ENCODE measurements at places on chromosomes 1 and 21.

GRCh38 chr21:15421947-15422346 is 307.8 kb upstream of the USP25 start:
- DNase-seq, result no peak

- DNase-seq, result no peak
Observed at GRCh38 chr1:248890549-248891498, 15.2 kb upstream of the PGBD2 start.

DNA sequence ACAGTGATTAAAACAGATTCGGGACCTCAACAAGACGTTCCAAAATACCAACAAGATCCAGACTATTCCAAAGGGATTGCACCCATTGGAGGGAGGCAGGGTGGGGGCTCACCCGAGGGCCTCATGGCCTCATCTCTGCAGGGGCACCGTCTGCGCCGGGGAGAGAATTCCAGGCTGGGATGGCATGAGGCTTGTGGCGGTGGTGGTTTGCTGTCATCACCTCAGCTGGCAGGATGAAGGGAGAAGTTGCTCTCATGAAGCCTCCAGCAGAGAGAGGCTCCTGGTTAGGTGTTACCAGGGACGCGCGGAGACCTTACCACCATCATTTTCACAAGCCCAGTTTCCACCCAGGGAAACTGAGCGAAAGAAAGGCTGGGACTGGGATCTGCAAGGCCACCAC is 6.7 kb upstream of the PDPN start:
- DNase-seq, result no peak

DNA sequence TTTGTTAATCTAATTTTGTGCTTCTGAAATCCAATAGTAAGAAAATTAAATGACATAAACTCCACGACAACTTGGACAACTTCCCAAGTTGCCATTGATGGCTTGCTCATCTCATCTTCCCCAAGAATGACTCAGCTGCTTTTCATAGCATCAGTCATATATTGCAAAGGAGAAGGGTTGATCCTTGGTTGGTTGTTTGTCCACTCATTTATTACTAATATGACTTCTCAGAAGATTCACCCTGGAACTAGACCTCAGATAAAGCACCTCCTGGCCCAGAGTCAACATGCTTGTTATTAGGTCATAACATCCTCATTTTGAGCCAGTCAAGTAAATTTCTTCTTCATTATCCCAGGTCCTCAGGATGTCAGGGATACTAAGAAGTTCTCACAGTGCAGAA is 2.3 kb upstream of the LCE3D start:
- DNase-seq, result no peak
